Activated CD8-positive, alpha-beta T cell treated with anti-CD3 and anti-CD28 coated beads for 36 hours (primary cell): ENCODE measurements at places on chromosomes 1 and 21.

DNA sequence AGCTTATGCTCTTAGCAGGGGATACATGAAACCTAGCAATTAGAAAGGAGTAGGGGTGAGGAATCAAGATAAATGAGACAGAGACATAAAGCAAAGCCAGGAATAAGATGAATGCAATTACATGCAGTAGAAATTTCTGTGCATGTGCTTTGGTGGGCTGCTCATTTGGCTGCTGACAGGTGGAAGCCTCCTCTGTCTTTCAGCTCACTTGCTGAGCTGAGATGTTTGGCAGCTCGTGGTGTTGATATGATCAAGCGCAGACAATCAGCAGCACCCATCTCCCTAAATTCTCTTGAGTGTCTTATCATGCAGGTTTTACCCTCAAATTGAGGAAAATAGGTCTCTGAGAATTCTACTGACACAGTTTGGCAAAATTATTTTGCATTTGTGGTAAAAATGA lies 108.3 kb upstream of the CD34 start:
- DNase-seq = no peak

DNA sequence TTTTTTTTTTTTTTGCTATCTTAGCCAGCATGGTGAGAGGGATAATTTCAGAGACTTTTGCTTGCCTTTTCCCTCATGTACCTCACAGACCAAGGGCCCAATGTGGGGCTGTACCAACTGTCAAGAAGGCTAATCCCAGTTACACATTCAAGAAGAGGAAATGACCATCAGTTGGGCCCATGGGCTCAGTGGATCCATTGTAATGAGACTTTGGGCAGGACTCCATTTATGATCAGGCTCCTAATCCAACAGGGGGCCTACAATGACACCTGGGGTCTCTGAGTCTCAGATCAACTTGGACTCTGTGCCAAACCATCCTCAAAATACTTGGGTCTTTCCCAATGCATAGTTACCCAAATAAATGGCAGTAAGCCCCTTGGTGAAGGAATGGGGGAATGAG lies 450.4 kb upstream of the VAMP3 start:
- DNase-seq = no peak

GRCh38 chr1:201142011-201142848 lies 12.0 kb downstream of the TMEM9 start:
- no peak for DNase-seq

DNA sequence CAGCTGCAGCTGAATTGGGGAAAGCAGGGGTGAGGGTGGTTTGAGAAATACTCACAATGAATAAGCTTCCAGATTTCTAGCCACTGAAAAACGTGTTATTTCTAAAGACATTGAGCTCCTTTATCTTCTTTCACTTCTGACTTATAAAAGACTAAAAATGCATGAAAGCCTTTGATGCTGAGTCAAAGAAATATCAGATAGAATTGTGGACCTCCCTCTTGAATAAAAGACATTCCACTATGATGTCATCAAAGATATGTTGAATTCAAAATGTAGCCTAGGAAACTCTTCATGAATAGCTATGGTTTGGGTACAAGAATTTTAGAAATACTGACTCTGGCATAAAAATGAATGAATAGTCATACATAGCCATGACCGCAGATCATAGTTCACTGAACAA lies 44.7 kb upstream of the COL24A1 start:
- DNase-seq = no peak

DNA sequence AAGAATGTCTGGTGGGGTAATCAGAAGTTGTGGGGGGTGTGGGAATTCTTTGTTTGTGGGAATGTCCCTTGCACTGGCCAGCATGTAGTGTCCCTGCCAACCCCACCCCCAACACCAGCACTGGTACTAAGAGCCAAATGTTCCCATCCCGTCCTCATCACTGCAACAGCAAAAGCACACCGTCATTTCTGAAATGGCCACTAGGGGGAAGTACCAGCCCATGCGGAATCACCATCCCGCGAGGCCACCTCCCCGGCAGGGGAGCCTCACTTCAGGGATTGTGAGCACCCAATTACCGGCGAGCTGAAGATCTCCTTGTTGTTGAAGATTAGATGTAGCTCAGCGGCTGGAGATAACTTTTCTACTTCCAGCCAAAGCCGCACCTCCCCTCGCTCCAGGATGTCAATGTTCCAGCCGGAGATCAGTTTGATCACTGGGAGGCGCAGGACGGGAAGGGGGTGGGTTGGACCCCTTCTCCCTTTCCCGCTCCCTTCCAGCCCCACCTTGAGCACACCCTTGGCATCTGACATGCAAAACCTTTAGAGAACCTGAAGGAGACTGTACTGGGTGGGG lies 41.0 kb downstream of the MYOM3 start:
- peak; percentile 87 for DNase-seq
